ENCODE measurements at places on chromosomes 13 and 19. TPM values are rescaled to one million over a fixed set of nuclear protein-coding genes. Genes with fewer than 3 reads are reported as not detected.

The ALOX5AP gene
- not detected for total RNA-seq

- H3K27me3 ChIP-seq = no peaks in the 10 kb centered on the region
- no peak for DNase-seq
- H3K27ac ChIP-seq = no peak overlapping the region
- no peaks in the 10 kb centered on the region for H3K4me1 ChIP-seq
Observed at GRCh38 chr19:6903446-6903845, 16.1 kb downstream of the ADGRE1 start.

- no peaks in the 10 kb centered on the region for H3K36me3 ChIP-seq
- DNase-seq = no peak
- H3K4me3 ChIP-seq = no peak overlapping the region
- H3K27ac ChIP-seq = no peak overlapping the region
Observed at GRCh38 chr13:33405371-33405770, 119.8 kb upstream of the STARD13 start.

The ANKRD24 gene
- total RNA-seq = 0.18 TPM

The C1QTNF9B gene
- total RNA-seq = 0.56 TPM

- no peak overlapping the region for H3K27ac ChIP-seq
- no peak overlapping the region for H3K4me3 ChIP-seq
- DNase-seq = no peak
- H3K36me3 ChIP-seq = peaks cover 24% of the 10 kb centered on the region
Observed at GRCh38 chr19:13932911-13933393, 5.3 kb downstream of the PODNL1 start.

The LIPE gene
- total RNA-seq = 1.1 TPM

The ANGPTL8 gene
- not detected for total RNA-seq

DNA sequence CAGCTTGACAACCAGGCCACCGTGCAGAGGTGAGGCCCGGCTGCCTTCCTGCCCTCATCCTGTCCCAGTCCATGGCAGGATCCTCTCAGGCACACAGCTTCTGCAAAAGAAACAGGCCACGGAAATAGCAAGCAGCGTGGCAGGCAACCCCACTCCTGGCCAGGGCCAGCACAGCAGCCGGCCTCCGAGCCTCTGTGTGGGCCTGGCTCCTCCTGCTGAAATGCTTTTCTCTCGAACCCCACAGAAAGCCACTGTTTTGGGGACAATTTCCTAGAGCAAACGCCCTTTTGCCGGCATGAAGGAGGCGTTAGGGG, 39.5 kb upstream of the F7 start:
- peaks cover 15% of the 10 kb centered on the region for H3K27me3 ChIP-seq
- no peaks in the 10 kb centered on the region for H3K4me1 ChIP-seq
- H3K4me3 ChIP-seq = no peak overlapping the region
- H3K36me3 ChIP-seq = no peaks in the 10 kb centered on the region

- no peak overlapping the region for H3K27ac ChIP-seq
- DNase-seq = no peak
- no peaks in the 10 kb centered on the region for H3K27me3 ChIP-seq
- no peaks in the 10 kb centered on the region for H3K36me3 ChIP-seq
Observed at GRCh38 chr13:64546371-64546770, 2683.8 kb downstream of the PCDH9 start.

The FSTL3 gene
- total RNA-seq = 32.3 TPM

GRCh38 chr19:21580818-21581217, 75.4 kb downstream of the ZNF429 start:
- DNase-seq = no peak
- no peaks in the 10 kb centered on the region for H3K27me3 ChIP-seq
- H3K4me1 ChIP-seq = no peaks in the 10 kb centered on the region
- H3K27ac ChIP-seq = no peak overlapping the region
- H3K36me3 ChIP-seq = no peaks in the 10 kb centered on the region
- H3K4me3 ChIP-seq = no peak overlapping the region

DNA sequence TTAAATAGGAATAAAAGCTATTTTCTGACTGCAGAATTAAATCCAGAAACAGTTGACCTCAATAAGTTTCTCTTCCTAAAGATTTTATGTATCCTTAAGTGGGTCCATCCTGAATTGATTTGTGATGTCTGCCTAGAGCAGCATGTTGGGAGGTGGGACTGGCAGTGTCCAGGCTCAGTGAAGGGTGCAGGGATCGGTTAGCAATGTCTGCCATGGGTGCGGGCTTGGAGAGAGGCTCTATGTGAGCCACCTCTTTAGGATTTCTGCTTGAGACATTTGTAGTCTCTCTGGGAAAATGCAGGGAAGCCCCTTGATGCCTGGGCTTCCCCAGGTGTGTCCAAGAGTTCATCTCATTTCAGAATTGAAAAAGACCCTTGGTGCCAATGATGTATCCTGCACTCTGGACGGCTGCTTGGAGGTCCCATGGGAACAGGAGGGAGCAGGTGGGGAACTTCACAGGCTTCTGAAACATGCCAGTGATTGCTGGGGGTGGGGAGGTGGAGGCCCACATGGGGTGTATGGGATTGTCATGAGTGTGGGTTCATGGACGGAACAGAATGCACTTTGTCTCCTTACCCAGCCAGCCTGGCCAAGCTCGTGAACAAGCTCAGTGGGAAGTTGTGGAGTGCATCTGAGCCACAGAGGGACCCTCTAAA, 6.2 kb upstream of the COLGALT1 start:
- no peaks in the 10 kb centered on the region for H3K4me1 ChIP-seq
- no peaks in the 10 kb centered on the region for H3K36me3 ChIP-seq
- no peak overlapping the region for H3K27ac ChIP-seq
- no peaks in the 10 kb centered on the region for H3K27me3 ChIP-seq

DNA sequence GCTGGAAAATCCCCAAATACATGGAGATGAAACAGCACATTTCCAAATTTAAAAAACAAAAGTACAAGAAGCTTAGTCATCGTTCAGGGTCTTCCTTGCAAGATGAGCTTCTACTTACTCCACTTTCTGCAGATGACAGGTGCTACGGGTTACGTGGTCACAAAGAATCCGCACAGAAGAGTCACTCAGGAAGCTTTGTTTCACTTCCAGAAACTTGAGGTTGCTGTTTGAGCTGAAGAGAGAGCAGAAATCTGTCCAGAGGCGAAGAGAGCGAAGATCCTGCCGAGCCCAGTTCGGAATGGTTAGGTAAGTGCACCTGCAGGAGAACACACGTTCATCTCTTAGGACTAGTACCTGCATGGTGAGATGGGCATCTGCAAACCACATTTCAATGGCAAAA, 9.4 kb downstream of the NLRP7 start:
- no peaks in the 10 kb centered on the region for H3K36me3 ChIP-seq
- no peak overlapping the region for H3K27ac ChIP-seq
- no peak overlapping the region for H3K4me3 ChIP-seq
- H3K4me1 ChIP-seq = no peaks in the 10 kb centered on the region

- H3K4me3 ChIP-seq = no peak overlapping the region
- H3K27me3 ChIP-seq = no peaks in the 10 kb centered on the region
- peak overlapping the region; percentile 84 for H3K27ac ChIP-seq
- H3K4me1 ChIP-seq = peaks cover 4% of the 10 kb centered on the region
- H3K36me3 ChIP-seq = no peaks in the 10 kb centered on the region
- DNase-seq = no peak
Observed at GRCh38 chr13:76936763-76937162, 11.5 kb upstream of the ACOD1 start.

Data from IMR-90 (cell line).